ENCODE measurements at places on chromosomes 3 and 15. TPM values are rescaled to one million over a fixed set of nuclear protein-coding genes. Genes with fewer than 3 reads are reported as not detected.
A peak's percentile ranks its signal among the peaks of the same experiment; 100 is the strongest.

DNA sequence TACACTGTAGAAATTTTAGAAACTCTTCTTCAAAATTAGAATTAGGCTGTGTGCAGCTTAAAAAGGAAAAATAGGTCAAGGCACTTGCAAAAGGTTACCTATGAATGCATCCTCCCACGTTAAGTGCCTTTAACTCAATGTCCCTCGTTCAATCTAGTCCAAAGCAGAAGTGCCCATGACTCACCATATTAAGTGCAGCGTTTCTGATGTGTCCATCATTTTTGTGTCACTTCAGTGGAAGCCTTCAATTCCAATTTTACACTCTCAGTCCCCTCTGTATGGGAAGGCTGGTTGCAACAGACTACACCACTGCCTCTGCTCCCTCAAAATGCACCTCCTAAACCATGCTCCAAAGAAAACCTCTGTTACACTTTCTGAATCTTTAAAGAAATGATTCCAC lies 53.4 kb downstream of the FOXB1 start:
- no peak for DNase-seq

AHSG gene
- not detected for total RNA-seq

RETNLB gene
- not detected for total RNA-seq

DNA sequence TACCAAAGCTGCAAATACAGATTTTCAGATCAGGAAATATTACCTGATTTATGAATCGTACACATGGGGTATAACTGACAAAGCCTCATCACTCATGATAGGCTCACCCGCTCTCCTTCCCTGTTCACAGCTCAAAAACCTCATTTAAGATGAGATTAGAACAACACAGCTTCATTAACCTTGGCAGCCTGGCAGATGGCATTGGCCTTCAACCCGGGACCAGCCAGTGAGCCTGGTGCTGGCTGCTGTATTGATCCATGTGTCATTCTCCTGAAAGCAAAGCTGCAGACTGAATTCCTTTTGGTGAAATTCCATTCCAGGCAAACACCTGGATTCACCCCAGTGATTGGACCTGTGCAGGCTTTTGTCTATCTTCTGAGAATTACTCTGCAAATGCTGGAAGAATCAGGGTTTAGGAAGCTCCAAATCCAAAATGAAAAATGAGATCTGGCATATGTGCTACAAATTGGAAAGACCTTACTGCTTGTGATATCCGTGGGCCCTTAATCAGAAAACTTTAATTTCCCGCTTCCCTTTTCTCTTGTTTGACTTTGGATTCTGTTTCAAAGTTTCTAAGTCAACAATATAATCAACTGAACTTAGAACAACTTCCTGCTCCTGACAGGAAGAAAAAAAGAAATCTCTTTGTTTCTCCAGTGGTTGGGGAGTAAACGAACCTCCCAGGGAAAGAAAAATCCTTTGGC lies 189.1 kb upstream of the KBTBD8 start:
- DNase-seq, result no peak

SEMA3G gene
- total RNA-seq, result 0.77 TPM

GRCh38 chr3:104359546-104359945 lies 1007.2 kb upstream of the ALCAM start:
- DNase-seq, result peak; percentile 59

DNA sequence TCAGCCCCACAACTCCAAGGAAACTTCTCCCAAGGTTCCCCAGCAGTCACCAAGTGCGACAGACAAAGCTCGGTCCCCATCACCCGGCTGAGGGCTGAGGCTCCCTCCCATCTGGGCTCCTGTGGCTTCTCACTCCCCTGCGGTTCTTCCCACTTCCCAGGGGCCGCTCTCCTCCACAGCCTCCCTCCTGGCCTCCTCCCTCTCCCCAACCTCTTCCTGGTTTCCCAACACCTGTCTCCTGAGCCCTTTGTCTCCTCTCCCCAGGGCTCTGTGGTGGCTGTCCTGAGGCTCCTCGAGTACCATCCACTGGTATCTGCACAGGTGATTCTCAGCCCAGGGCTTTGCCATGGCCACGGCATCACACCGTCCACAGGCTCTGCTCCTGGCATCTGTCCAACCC lies 113.2 kb upstream of the NSMCE3 start:
- DNase-seq, result no peak

DNA sequence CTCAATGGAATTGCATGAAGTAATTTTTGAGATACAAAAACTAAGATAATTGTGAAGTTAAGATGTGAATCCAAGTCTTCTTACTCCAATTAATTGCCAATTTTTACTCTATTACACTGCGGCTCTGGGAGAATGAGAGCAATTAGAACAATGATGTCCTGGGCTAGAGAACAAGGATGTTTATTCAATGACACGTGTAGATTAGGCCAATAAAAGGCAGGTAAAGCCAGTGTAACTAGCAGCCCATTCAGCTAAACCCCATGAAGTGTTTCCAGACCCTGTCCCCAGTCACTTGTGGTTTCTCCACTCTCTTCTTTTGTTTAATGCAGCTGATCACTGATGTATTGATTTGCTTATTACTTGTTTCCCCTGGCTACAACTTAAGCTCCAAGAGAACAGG lies 381.1 kb upstream of the ARHGEF26 start:
- no peak for DNase-seq

DNA sequence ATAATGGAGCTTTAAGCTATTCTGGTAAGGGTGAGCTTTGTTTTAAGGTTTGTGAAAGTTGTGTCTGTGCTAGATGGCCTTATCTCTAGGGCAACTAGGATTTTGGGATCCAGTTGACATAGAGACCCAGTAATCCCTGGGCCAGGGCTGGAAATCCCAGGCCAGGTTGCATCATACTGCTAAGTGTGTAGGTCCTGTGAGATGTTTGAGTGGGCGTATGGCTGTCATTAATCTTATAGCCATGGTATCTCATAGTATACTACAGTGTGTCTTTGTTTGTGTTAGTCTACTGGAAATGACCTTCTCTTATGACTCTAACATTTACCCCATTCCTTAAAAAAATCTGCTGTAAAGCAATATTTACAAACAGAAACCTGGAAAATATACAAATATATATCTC lies 151.4 kb downstream of the CACNA2D3 start:
- no peak for DNase-seq
